ENCODE measurements at places on chromosomes 13 and 19. TPM values are rescaled to one million over a fixed set of nuclear protein-coding genes. Genes with fewer than 3 reads are reported as not detected.

ZNF90 gene
- 12.1 TPM for total RNA-seq

SMIM44 gene
- total RNA-seq: 0.99 TPM

RCBTB1 gene
- total RNA-seq: 19.9 TPM

TMEM238 gene
- total RNA-seq: 1.6 TPM

KIR3DL2 gene
- not detected for total RNA-seq

PCDH9 gene
- total RNA-seq: 39.2 TPM

CACNA1A gene
- total RNA-seq: 0.88 TPM

GRIN2D gene
- 0.99 TPM for total RNA-seq

All from metanephros (tissue), 2 donors.